Activated B cell treated with CpG ODN at 0.5 μM for 24 hours (primary cell): ENCODE measurements at places on chromosomes 7 and 10.

- DNase-seq: no peak
These were observed 152.6 kb downstream of the PKD1L1 start for GRCh38 chr7:47795631-47796030.

DNA sequence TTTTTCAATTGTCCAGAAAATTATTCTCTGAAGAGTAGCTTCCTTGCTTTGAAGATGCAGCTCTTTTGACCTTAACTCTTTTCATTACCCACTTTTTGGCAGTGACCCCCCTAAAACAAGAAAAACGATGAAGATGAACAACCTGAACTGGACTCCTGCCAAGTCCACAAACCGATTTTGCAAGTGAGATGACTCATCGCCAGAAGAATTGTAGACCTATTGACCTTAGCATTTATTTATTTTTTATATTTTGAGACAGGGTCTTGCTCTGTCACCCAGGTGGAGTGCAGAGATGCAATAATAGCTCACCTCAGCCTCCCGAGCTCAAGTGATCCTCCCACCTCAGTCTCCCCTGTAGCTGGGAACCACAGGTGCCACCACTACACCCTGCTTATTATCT is 859.2 kb downstream of the GATA3 start:
- DNase-seq: no peak

DNA sequence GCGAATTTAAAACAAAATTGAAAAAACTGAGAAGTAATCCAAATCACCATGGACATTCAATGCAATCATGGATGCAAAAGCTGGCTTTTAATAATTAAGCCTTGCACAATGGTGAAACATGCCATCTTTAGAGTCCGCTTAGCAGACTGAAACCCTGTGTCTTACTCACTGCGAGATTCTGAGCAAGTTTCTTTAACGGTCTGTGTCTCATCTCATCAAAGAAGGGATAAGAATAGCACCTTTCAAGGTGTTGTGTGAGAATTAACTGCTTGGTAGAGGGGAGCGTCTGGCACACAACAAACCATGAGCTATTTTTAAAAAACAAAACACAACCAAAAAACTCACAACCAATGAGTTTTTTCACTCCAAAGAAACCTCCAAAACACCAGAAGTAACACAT is 21.4 kb downstream of the ACBD7 start:
- no peak for DNase-seq

GRCh38 chr7:150378115-150378852 is 846 bp upstream of the ZNF775 start:
- DNase-seq: no peak

DNA sequence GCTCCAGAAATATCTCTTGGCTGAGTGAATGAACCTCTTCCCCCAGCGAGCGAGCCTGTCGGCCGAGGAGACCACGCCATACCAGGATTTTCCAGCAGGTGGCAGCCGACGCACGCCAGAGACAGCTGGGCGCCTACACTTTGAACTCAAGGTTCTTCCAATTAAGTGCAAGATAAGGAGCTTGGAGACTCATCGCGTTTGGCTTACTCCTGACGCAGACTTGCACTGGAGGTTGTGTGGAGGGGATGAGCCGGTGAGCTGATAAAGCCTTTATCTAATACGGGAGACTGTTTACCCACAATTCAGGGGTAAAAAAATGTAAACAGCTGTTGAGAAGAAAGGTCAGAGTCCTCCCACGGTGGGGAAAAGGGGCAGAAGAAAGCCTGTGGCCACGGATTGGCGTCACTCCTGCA is 45.9 kb upstream of the EMX2 start:
- DNase-seq: peak; percentile 58

DNA sequence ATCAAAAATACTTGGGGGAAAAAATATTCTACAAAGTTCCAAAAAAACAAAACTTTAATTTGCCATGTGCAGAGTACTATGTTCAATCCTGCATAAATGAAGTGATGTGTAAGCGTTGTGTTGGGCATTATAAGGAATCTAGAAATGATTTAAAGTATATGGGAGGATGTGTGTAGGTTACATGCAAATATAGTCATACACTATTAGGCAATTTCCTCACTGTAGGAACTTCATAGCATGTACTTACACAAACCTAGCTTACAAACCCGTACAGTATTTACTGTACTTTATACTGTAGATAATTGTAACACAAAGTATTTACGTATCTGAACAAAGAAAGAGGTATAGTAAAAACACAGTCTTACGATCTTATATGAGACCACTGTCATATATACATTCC is 72.3 kb downstream of the NRBF2 start:
- DNase-seq: no peak

DNA sequence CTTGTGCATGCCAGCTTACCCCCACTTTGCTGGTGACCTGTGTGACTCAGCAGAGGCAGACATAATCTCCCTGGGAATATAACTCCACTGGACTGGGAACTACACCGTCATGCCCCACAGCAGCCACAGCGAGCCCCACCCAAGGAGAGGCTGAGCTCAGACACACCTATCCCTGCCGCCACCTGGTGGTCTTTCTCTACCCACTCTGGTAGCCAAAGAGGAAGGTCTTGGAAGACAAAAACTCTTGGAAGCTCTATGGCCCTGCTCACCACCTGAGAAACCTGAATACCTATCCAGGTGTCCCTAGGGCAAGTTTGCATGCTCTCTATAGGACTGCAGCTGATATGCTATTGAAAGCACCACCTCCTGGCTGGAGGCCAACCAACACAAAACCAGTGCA is 48.1 kb downstream of the MYO3A start:
- no peak for DNase-seq

DNA sequence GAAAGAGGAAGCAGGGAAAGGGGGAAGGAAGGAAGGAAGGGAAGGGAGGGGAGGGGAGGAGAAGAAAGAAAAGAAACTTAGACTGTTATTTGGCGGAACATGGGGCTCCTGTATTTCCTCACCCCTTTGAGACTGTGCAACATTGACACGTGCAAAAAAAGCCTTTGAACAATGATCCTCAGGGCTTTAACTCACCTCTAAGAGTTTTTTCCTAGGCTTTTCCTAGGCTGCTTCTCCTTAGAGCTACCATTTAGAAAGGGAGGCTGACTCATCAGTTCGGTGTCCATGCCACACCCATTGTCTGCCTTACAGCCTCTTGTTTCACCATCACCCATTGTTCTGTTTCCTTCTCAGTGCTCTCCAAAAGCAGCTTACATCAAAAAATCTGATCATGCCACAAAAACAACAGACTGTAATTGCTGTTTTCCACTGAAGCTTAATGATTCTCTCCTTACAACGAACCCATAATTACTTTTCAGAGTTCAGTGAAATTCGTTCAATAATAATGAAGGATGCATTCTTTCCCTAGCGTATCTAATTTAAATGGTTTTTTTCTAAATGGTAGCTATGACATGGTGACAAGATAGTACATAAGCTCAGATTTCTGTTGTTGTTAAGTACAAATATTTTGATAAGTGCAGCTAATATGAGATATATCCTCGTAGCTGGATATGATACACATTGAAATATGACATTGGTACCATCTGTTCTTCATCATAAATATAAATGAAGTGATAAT is 90.8 kb downstream of the PRLHR start:
- DNase-seq: no peak

- DNase-seq: no peak
These were observed 27.2 kb downstream of the C10orf67 start for GRCh38 chr10:23317416-23317815.

DNA sequence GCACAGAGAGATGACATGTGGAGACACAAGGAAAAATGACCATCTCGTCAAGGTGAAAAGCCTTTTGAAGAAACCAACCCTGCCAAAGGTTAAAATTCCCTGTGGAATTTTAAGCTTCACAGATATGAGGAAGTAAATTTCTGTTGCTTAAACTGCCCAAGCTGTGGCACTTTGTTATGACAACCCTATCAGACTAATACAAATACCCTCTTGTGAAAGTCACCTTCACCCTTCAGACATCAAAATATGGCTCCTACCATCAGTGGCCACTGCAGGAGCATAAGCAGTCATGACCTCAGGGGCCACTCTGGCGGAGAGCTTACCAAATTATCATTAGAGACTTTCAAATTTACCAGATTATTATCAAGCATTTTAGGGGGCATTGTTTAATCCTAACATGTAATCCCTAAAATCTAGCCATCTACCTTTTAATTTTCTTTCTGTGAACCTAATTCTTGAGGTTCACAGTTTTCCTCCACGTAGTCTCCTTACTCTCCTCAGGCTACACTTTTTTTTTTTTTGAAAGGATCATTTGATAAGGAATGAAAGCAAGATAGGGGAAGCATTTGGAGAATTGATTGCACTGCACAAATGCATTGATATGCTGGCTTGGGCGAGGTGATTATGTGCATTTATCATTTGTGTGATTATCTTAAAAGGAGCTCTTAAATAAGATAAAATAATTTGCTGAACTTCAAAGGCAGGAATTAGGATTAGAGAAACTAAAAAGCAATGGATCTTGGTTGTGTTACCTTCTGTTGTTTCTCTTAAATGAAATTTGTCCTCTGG is 90.3 kb downstream of the TMEM168 start:
- DNase-seq: no peak

- no peak for DNase-seq
These were observed 57.9 kb upstream of the BAMBI start for GRCh38 chr10:28619455-28619854.

DNA sequence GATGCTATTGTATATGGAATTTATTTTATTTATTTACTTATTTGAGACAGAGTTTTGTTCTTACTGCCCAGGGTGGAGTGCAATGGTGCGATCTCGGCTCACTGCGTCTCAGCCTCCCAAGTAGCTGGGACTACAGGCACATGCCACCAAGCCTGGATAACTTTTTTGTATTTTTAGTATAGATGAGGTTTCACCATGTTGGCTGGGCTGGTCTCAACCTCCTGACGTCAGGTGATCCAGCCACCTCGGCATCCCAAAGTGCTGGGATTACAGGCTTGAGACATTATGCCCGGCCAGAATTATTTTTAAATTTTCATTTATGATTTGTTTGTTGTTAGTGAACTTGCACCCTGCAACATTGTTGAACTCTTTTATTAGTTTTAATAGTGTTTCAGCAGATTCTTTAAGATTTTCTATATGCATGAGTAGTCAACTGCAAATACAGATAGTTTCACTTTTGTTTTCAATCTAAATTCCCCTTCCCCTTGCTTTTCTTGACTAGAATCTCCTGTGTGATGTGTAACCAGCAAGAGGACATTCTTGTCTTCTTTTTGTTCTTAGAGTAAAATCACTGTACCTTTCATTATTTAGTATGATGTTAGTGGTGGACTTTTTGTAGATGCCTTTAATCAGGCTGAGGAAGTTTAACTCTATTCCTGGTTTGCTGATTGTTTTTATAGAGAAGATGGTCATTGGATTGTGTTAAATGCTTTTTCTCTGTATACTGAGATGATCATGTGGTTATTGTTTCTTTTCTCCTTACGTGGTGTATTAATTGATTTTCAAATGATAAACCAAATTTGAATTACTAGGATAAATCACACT is 27.8 kb downstream of the ZNF33A start:
- DNase-seq: no peak

DNA sequence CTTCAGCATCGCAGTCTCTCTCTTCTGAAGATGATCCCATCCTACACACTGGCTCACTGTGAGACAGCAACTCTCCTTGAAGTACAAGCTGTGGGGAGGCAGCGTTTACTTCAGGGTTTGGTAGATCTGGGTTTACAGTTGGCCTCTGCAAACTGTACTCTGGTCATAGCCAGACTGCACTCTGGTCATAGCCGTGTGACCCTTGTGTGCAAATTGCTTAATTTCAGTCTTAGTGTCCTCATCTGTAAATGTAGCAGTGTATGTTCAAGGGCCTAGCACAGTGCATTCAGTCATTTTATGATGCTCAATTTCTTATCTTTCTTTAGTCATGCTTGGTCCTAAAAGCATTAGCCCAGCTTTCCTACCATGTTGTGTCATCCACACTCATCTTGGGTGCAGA is 188.2 kb downstream of the LRMDA start:
- no peak for DNase-seq
